Dermis microvascular lymphatic vessel endothelial cell (primary cell): ENCODE measurements at places on chromosomes 6 and 20. TPM values are rescaled to one million over a fixed set of nuclear protein-coding genes. Genes with fewer than 3 reads are reported as not detected.
A peak's percentile ranks its signal among the peaks of the same experiment; 100 is the strongest.

DNA sequence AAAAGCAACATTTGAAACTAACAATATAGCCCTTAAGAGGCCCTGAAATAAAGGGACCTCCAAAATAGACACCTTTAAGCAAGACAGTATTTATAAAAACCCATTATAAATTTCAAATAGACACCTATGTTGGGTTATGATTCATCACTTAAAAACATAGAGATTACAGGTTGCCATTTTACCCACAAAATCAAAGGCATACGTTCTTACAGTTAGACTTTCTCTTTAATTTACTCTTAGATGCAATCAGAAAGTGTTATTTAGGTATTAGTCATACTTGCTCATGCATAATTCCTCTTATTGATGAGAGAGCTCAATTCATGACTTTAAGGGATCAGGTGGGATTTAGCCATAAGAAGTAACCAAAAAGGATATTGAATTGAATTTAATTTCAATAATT, 51.5 kb upstream of the TMEM200A start:
- no peak for DNase-seq

- peak; percentile 92 for DNase-seq
Measured at GRCh38 chr6:33314515-33314942, 651 bp upstream of the TAPBP start.

DNA sequence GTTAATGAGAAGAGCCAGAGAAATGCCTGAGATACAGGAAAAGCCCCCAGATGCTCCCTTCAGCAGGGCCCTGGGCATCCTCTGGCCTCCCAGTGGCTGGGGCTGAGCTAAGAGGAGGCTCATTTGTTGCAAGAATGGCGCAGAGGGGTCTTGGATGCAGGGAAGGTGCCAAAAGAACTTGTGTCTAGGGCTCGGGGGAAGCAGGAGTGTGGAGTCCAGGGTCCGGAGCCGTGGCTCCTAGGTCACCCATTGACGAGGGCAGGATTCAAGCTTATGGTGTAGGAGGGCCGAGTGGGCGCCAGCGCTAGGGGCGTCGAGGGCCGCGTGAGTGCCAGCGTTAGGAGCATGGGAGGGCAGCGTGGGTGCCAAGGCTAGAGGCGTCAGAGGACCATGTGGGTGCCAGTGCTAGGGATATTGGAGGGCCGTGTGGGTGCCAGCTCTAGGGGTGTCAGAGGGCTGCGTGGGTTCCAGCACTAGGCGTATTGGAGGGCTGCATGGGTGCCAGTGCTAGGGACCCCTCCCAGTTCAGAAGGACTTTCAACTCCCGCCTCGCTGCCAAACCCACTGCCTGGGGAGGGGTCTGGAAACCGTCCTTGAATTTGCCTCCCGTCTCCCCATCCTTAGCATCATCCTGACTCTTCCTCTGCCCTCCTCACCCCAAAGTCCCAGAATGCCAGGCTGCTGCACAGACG, 250.5 kb upstream of the AFDN start:
- no peak for DNase-seq

DNA sequence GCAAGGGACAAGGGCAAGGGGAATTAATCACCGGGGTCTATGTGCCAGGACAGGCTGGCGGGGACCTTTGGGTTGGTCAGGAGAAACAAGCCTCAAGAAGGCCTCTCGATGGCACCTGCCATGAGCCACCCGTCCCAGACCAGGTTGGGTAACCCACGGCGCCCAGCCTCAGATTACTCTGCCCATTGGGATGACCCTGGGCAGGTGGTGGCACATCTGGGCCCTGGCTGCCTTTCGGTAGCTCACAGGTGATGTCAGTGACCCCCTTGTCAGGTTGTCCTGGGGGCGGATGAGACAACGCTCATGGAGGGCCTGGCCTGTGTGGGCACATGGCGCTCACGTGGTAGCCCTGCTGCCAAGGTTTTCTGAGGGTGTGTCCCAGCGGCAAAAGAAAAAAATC, 152.2 kb downstream of the SYCP2 start:
- no peak for DNase-seq

- no peak for DNase-seq
Measured at GRCh38 chr6:18211338-18211737, 53.0 kb downstream of the DEK start.

- no peak for DNase-seq
Measured at GRCh38 chr6:111585974-111586315, 19.7 kb downstream of the TRAF3IP2 start.

DNA sequence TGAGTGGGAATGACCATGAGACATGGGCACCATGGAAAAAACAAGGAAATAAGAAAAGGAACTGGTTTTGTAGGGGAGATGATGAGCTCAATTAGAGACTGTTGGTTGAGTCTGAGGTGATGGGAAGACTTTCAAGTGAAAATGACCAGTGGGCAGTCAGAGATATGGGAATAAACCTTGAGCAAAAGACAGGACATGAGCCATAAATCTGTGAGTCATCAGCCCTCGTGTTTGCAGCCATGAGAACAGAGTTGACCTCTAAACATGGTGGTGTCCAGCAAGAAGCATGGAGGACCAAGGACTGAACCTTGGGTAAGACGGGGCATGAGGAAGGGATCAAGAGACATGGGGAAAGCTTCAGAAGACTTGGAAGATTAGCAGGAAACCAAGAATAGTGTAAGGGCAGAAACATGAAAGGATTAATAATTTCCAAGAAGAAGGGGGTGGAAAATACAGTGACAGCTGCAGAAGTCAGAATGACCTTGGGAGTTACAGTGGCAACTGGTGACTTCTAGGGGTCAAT, 280.6 kb upstream of the PRDM1 start:
- no peak for DNase-seq

DNA sequence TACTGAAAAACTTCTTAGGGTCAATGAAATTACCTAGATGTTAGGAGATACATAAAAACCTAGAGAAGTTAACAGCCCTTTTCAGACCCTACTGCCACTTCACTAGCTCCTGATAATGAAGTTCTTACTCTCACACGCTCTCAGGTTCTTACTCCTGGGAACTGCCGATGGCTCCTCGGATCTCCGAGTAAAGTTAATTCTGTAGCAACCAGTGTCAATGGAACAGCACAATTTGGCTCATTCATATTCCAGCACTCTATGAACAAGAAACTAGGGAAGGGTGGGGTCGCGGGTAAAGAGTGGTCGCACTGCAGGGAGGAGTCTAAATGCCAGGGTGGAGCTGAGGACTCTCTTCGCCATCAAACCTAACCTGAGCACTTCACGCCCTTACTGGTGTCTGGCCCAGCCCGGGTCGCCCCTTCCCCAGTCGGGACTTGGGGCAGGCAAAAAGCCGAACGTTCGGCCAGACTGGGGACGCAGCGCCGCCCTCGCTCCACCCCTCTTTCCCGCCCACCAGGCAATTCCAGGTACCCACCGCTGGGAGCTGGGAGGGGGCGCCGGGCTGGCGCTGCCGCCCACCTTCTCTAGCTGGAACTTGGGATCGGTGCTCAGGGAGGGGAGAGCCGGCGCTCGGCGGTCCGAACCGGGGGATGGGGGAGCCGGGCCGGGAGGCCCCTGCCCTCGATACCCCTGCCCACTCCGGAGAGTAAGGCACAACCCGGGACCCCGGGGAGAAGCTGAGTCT, 744 bp downstream of the RAB23 start:
- DNase-seq = no peak

GRCh38 chr6:42409581-42409980, 42.1 kb downstream of the TRERF1 start:
- no peak for DNase-seq

SLC17A9 gene
- 5.4 and 6.2 TPM in 2 replicates for total RNA-seq

MAN1A1 gene
- total RNA-seq = 43.6 and 102 TPM in 2 replicates

TINAG gene
- total RNA-seq = not detected in 2 replicates

TTK gene
- 4.8 and 15.5 TPM in 2 replicates for total RNA-seq

LSM14B gene
- total RNA-seq = 23.2 and 31.7 TPM in 2 replicates

CTAGE9 gene
- not detected in 2 replicates for total RNA-seq

PKIB gene
- 0.13 TPM in 2 replicates for total RNA-seq
